ENCODE measurements at places on chromosomes 3 and 15. TPM values are rescaled to one million over a fixed set of nuclear protein-coding genes. Genes with fewer than 3 reads are reported as not detected.

Gene CELSR3
- total RNA-seq, result 30.4 TPM

Gene SPSB4
- 7.2 TPM for total RNA-seq

Gene INSYN1
- 36.0 TPM for total RNA-seq

Gene PRR23A
- total RNA-seq, result not detected

Gene LTF
- 0.92 TPM for total RNA-seq

Gene FILIP1L
- 3.5 TPM for total RNA-seq

Gene CFAP100
- total RNA-seq, result 6.5 TPM

Gene RTF1
- 58.1 TPM for total RNA-seq

Gene FANCD2OS
- total RNA-seq, result not detected

Gene GLDN
- 5.3 TPM for total RNA-seq

Gene GOLGA8G
- not detected for total RNA-seq

Gene AADACL2
- total RNA-seq, result not detected

Gene PAK6
- 23.5 TPM for total RNA-seq

Gene BUB1B
- total RNA-seq, result 22.6 TPM

Gene ALPK3
- 2.5 TPM for total RNA-seq

Gene SPTBN5
- total RNA-seq, result 0.92 TPM

Gene CCDC54
- total RNA-seq, result not detected

Gene GAP43
- total RNA-seq, result 418 TPM

Gene GNB4
- 110 TPM for total RNA-seq

Gene BBX
- 33.9 TPM for total RNA-seq

Gene FRMD5
- total RNA-seq, result 27.9 TPM

Gene RYR3
- total RNA-seq, result 23.1 TPM

Gene ALDH1L1
- total RNA-seq, result 8.5 TPM

Gene SPATA12
- not detected for total RNA-seq

Gene C3orf20
- total RNA-seq, result 0.23 TPM

Gene GOLGA8M
- total RNA-seq, result not detected

Gene GPR160
- 5.3 TPM for total RNA-seq

Gene SUCLG2
- total RNA-seq, result 17.3 TPM

Gene PLSCR1
- 16.6 TPM for total RNA-seq

Gene XIRP1
- total RNA-seq, result under 0.01 TPM

Gene FGF7
- 0.69 TPM for total RNA-seq

Gene NT5DC2
- total RNA-seq, result 55.4 TPM

Gene SLC12A1
- 5.8 TPM for total RNA-seq

Gene CASR
- total RNA-seq, result 0.69 TPM

Gene HGD
- total RNA-seq, result 0.69 TPM

Gene LMCD1
- 4.6 TPM for total RNA-seq

Gene FAN1
- total RNA-seq, result 30.7 TPM

Gene MLF1
- 72.9 TPM for total RNA-seq

Gene CELF6
- 19.8 TPM for total RNA-seq

Gene VIPR1
- 0.46 TPM for total RNA-seq

Gene PATL2
- total RNA-seq, result not detected

Gene SNX4
- total RNA-seq, result 84.7 TPM

Gene SCAANT1
- not detected for total RNA-seq

Gene SCG5
- 157 TPM for total RNA-seq

Gene HRG
- total RNA-seq, result not detected

Gene GOLGA6D
- total RNA-seq, result not detected

Gene FAM107A
- total RNA-seq, result 25.1 TPM

Gene SATB1
- total RNA-seq, result 44.5 TPM

Gene PLA2G4D
- total RNA-seq, result under 0.01 TPM

Gene TRIM59
- 14.5 TPM for total RNA-seq

Gene MGLL
- 43.4 TPM for total RNA-seq

Gene RHOV
- total RNA-seq, result 7.4 TPM

Gene SH3BP5
- total RNA-seq, result 69.0 TPM

Gene TMEM266
- 12.5 TPM for total RNA-seq

Gene GATA2
- total RNA-seq, result 1.2 TPM

Gene CACNA1D
- total RNA-seq, result 30.9 TPM

Data from diencephalon (tissue), 1 donor.